RWPE2 (cell line): ENCODE measurements at places on chromosomes 11 and 22.

- DNase-seq, result no peak
- H3K27me3 ChIP-seq, result no peaks in the 10 kb centered on the region
- no peak overlapping the region for H3K27ac ChIP-seq
- H3K4me1 ChIP-seq, result no peaks in the 10 kb centered on the region
- no peak overlapping the region for H3K4me3 ChIP-seq
- peaks cover 42% of the 10 kb centered on the region for H3K36me3 ChIP-seq
Observed at GRCh38 chr11:95863486-95864140, 60.3 kb downstream of the MTMR2 start.

DNA sequence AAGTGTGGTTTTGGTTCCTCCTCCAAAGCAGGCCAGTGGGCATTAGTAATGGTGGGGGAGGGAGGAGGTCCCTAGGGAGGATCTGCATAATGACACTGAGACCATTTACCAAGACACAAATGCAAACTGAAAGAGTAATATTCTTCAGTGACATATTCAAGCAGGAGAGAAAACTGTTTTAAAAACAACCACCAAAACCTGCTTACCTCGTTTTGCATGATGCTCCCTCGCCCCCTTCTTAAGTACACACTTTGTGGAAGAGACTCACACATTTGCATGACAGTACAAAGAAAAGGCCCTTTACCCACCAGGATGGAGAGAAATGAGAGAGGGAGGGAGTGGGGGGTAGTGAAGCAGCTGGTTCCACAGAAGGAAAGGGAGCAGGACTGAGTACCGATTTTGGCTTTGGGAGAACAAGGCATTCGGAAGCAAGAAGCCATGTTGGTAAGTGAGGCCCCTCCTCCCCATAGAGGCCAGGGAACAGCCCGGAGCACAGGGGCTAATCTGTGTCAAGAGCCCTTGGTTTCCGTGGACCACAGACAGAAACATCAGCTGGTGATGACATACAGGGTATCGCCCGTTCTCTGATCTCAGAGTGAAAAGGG lies 13.0 kb upstream of the OPCML start:
- H3K4me3 ChIP-seq, result no peak overlapping the region
- H3K4me1 ChIP-seq, result no peaks in the 10 kb centered on the region
- no peaks in the 10 kb centered on the region for H3K27me3 ChIP-seq
- no peaks in the 10 kb centered on the region for H3K36me3 ChIP-seq

- H3K36me3 ChIP-seq, result no peaks in the 10 kb centered on the region
- H3K4me1 ChIP-seq, result peaks cover 15% of the 10 kb centered on the region
- H3K27me3 ChIP-seq, result no peaks in the 10 kb centered on the region
- no peak overlapping the region for H3K27ac ChIP-seq
- DNase-seq, result no peak
Observed at GRCh38 chr11:88360141-88360540, 22.6 kb upstream of the CTSC start.

DNA sequence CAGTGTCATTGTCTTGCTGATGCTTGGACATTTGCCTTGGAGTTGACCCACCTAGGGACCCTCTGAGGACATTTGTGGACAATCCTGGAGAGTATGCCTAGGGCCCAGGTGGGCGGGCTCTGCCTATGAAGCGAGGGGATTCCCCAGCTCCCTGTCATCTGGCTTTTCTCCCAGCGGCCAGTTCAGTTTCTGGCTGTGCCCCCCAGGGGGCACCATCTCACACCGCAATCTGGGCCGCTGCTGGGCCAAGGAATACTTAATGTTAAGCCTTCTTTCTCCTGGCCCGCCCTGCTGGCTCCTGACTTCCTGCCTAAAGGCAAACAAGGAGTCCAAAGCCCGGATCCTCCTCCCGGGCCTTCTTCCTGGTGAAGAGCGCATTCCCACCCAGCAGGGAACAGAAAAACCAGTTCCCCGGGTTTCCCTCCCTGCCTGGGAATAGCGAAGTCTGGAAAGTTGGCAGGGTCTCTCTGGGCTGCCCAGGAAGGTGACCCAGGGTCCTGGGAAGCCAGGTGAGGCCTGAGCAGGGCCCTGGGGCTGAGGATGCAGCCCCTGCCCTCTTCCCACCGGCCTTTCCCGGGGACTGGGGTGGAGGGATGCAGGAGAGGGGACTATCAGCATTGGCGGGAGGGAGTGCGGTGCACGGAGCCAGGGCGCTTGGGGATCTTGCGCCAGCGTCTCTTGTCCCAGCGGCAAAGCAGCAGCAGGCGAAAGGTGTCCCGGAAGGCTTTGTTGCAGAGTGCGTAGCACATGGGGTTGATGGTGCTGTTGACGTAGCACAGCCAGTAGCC lies 11.9 kb downstream of the CHRM1 start:
- H3K27me3 ChIP-seq, result no peaks in the 10 kb centered on the region
- no peak overlapping the region for H3K4me3 ChIP-seq
- H3K4me1 ChIP-seq, result no peaks in the 10 kb centered on the region
- H3K36me3 ChIP-seq, result no peaks in the 10 kb centered on the region

DNA sequence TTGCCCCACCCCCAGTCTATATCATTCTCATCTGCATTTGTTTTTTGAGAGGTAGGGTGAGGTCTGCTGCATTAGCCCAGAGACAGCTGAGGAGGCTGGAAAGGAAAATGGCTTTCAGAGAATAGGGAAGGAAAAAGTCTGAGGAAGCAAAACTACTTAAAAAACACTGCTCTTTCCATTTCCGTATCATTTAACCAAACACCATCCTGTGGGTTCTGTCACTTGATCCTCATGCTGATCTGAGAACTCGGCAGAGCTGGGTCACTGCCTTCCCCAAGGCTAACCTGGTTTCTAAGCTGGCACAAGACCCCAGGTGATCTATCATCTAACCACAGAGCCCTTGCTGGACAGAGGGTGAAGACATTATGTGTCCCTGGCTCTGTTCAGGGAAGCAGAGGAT lies 1.2 kb downstream of the FOLR2 start:
- no peaks in the 10 kb centered on the region for H3K4me1 ChIP-seq
- DNase-seq, result no peak
- H3K4me3 ChIP-seq, result no peak overlapping the region
- H3K27me3 ChIP-seq, result no peaks in the 10 kb centered on the region
- no peak overlapping the region for H3K27ac ChIP-seq

DNA sequence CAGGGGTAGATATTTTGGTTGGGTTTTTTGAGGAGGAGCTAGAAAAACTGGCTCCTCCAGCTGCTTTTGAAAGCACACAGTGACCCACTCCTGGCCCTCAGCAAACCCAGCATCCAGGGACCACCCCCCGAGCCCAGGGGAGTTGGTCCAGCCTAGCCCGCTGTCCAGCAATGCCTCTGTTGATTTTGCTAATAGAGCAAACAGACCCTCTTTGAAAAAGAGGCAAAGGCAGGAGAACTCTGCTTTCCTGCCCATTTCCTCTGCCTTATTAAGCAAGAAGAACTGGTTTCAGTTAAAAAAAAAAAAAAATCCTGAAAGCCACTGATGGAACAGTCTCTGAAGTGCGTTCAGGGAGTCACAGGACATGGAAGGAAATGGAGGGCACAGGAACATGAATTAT lies 25.3 kb downstream of the ABTB2 start:
- DNase-seq, result no peak
- H3K36me3 ChIP-seq, result no peaks in the 10 kb centered on the region
- peaks cover 13% of the 10 kb centered on the region for H3K4me1 ChIP-seq
- no peak overlapping the region for H3K27ac ChIP-seq

DNA sequence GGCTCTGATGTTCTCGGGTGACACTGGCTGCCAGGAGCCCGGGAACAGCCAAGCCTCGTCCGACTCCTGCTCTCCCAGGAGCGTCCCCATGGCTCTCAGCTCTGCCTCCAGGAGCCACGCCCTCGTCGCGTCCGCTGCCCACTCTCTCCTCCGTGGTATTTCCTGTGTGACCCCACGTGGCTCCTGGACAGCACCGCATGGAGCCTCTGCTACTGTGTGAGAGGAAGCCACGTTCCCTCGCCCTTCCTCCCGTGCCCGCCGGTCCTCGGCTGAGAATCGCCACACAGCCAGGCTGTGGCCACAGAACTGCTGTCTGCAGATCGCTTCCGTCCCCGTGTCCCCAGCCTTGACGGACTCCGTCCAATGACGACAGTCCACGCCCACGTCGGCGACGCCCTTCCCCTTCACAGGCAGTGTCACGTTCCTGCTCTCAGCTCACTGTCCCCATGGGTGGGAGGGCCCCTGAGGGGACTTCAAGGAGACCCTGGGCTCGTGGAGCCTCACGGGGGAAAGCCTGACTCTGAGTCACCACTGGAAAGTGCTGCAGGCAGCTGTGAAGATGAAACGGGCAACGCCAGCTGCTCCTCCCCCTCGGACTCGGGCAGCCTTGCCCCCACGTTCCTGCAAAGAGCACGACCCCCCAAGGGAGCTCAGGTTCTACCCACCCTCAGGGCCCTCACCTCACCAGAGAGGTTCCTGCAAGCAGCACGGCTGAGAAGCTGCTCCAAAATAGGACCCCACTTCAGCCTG lies 458.5 kb downstream of the BRD1 start:
- H3K4me1 ChIP-seq, result no peaks in the 10 kb centered on the region
- peak; percentile 57 for DNase-seq
- no peak overlapping the region for H3K4me3 ChIP-seq
- no peaks in the 10 kb centered on the region for H3K36me3 ChIP-seq
- H3K27me3 ChIP-seq, result no peaks in the 10 kb centered on the region

DNA sequence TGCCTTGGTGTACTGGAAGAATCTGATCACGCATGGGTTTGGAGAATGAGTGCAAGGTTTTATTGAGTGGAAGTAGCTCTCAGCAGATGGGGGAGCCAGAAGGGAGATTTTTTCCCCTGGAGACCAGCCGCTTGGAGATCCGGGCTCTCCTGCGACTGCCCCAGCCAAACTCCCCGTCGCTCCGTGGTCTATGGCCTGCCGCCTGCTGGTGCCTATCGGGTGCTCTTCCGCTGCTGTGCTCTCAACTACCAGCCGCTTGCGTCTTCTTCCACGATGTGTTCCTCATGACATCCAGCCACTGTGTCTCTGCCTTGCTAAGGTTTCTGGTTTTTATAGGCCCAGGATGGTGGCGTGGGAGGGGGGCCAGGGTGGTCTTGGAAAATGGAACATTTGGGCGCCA lies 145.6 kb upstream of the UBASH3B start:
- H3K4me1 ChIP-seq, result no peaks in the 10 kb centered on the region
- H3K4me3 ChIP-seq, result no peak overlapping the region
- no peaks in the 10 kb centered on the region for H3K36me3 ChIP-seq
- DNase-seq, result no peak
- no peak overlapping the region for H3K27ac ChIP-seq

GRCh38 chr11:17775507-17776211 lies 41.1 kb downstream of the KCNC1 start:
- H3K36me3 ChIP-seq, result no peaks in the 10 kb centered on the region
- H3K27ac ChIP-seq, result no peak overlapping the region
- no peaks in the 10 kb centered on the region for H3K27me3 ChIP-seq
- no peaks in the 10 kb centered on the region for H3K4me1 ChIP-seq
- no peak for DNase-seq

DNA sequence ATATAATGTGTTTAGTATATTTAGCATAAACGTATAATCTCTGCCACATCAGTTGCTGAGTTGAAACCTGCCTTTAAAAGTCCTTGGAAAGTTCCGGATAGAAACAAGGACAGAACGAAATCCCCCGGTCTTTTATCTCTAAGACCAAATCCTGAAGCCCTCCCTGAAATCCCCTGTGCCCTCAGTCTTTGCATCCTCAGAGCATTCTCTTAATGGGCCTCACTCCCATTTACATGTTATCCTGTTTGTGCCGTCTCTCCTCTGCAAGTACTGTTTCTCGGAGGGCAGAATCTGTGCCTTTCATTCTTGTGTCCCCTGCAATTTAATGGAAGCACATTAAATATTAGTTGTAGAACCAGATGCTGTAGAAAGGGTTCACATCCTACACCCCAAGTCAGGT lies 56.0 kb downstream of the ZNRF3 start:
- DNase-seq, result no peak
- no peak overlapping the region for H3K4me3 ChIP-seq
- no peaks in the 10 kb centered on the region for H3K27me3 ChIP-seq

- peaks cover 12% of the 10 kb centered on the region for H3K36me3 ChIP-seq
- no peaks in the 10 kb centered on the region for H3K27me3 ChIP-seq
- no peak for DNase-seq
- H3K4me1 ChIP-seq, result peaks cover 10% of the 10 kb centered on the region
Observed at GRCh38 chr11:67510023-67510345, 2.0 kb upstream of the CDK2AP2 start.

GRCh38 chr22:33464698-33465097 lies 406.5 kb upstream of the SYN3 start:
- no peaks in the 10 kb centered on the region for H3K27me3 ChIP-seq
- H3K4me1 ChIP-seq, result no peaks in the 10 kb centered on the region
- no peak for DNase-seq

DNA sequence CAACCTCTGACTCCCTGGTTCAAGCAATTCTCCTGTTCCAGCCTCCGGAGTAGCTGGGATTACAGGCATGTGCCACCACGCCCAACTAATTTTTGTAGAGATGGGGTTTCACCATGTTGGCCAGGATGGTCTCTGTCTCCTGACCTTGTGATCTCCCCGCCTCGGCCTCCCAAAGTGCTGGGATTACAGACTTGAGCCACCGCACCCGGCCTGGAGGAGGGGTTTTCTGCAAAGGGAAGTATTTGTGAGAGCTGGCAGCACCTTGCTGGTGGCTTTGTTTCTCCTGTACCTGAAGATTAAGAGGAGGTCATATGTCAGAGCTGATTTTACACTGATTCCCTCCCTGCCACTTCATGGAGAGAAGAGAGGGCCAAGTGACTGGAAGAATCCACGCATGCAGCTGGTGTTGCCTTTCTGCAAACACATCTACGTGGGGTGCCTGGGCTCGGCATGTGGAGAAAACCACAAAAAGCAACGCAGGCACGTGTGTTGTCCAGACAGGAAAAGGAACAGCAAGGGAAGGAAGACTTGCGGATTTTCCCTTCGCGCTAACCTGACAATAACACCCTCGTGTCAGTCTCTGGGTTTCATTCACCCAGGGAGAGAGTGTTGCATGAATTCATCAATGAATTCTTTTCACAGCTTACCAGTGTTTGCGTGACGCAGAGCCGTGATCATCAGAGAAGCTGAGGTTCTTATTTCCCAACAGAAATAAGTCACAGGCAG lies 61.9 kb downstream of the TSPAN18 start:
- no peaks in the 10 kb centered on the region for H3K36me3 ChIP-seq
- no peak overlapping the region for H3K4me3 ChIP-seq
- H3K4me1 ChIP-seq, result no peaks in the 10 kb centered on the region
- no peak for DNase-seq

DNA sequence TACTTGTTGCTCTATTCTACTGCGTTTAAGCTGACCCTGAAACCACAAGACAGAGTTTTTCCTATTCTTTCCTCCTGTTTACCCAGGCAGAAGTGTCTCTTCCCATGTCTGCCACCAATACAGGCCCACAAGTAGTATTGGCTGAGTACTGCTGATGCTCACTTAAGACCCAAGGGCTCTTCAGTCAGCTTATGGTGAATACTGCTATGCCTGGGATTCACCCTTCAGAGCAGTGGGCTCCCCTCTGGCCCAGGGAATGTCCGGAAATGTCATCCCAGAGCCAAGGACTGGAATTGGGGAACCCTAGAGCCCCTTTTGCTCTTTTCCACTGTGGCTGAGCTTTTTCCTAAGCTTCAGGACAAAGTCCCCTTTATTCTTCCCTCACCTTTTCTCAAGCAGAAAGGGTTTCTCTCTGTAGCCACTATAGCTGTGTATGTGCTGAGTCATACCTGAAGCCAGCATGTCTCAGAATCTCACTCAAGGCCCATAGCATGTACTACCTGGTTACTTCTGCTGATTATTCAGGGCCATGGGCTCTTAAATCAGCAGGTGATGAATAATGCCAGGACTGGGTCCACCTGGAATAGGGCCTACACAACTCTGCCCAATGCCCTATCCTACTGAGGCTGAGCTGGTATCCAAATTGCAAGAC lies 745.8 kb upstream of the ANO5 start:
- H3K27ac ChIP-seq, result no peak overlapping the region
- no peak for DNase-seq
- H3K27me3 ChIP-seq, result no peaks in the 10 kb centered on the region
- no peaks in the 10 kb centered on the region for H3K36me3 ChIP-seq
- H3K4me1 ChIP-seq, result no peaks in the 10 kb centered on the region

- H3K36me3 ChIP-seq, result no peaks in the 10 kb centered on the region
- no peak overlapping the region for H3K27ac ChIP-seq
- H3K4me1 ChIP-seq, result no peaks in the 10 kb centered on the region
- DNase-seq, result no peak
Observed at GRCh38 chr11:18728658-18729057, 2.7 kb upstream of the IGSF22 start.
